ENCODE measurements at places on chromosomes 7 and 10.

- DNase-seq, result no peak
Observed at GRCh38 chr10:31864834-31865518, 63.7 kb downstream of the ARHGAP12 start.

GRCh38 chr10:4748491-4749270 lies 77.3 kb upstream of the AKR1E2 start:
- no peak for DNase-seq

DNA sequence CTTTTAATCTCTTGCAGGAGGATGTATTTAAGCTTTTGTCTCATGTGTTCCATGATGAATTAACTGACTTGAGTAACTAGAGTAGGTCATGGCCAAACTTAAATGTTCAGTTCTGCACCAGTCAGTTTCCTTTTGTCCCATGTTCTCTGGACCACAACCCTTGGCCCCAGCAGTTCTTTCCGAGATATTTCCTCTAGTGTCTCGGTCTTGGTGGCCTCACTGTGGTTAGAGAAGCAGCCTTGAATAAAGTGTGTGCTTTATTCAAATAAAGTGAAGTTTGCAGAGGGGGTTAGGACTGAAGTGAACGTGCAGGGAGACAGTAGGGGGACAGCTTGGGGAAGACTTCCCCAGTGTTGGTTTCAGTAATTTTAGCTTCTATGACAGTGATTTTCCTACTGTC lies 9.3 kb downstream of the ZNF212 start:
- no peak for DNase-seq

GRCh38 chr10:11853468-11853867 lies 30.3 kb downstream of the PROSER2 start:
- no peak for DNase-seq

GRCh38 chr7:24536682-24537081 lies 36.6 kb upstream of the PALS2 start:
- no peak for DNase-seq

- DNase-seq, result peak; percentile 38
Observed at GRCh38 chr7:142603870-142604448, 145.3 kb upstream of the PRSS1 start.

GRCh38 chr10:8584666-8585065 lies 530.2 kb downstream of the GATA3 start:
- peak; percentile 9 for DNase-seq

GRCh38 chr7:159015454-159016410 lies 128.9 kb downstream of the VIPR2 start:
- peak; percentile 19 for DNase-seq

- no peak for DNase-seq
Observed at GRCh38 chr7:80748363-80749042, 110.1 kb downstream of the CD36 start.

- no peak for DNase-seq
Observed at GRCh38 chr7:32533276-32534029, 38.2 kb downstream of the AVL9 start.

DNA sequence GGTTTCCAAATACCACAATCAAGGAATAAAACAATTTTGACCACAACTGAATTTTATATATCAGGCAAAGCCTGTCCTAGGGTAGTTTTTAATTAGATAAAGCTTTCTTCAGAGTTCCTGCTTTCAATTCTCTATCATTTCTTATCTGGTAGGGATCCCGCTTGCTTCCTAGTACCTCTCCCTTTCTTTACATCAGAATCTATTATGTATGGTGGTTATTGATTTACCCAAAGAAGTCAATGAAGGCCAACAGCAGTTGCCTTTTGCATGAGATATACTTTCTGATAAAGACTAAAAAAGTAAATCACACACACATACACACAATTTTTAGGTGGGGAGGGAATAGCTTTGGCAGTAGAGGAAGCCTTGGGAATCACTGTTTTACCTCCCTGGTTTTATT lies 70.7 kb downstream of the HDAC9 start:
- no peak for DNase-seq

GRCh38 chr10:62036186-62037081 lies 134.9 kb downstream of the ARID5B start:
- DNase-seq, result no peak

- no peak for DNase-seq
Observed at GRCh38 chr7:127880454-127880853, 150.8 kb downstream of the LRRC4 start.
